Occipital lobe (tissue), 3 donors: ENCODE measurements at places on chromosomes 1 and 21. TPM values are rescaled to one million over a fixed set of nuclear protein-coding genes. Genes with fewer than 3 reads are reported as not detected.

DNA sequence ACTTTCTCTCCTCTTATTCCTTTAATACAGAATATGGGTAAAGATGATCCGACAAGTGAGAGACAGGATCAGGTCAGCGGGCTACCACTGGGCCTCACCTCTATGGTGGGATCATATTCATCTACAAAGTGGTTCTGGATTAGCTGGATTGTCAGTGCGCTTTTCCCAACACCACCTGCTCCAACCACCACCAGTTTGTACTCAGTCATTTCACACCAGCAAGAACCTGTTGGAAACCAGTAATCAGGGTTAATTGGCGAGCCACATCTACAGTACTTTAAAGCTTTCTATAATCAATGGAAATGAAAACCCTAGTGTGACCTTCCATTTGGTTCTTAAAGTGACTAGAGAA is 643 bp downstream of the NRAS start:
- DNase-seq, result no peak

Gene C2CD2
- 8.3 TPM for total RNA-seq

Gene OXCT2
- total RNA-seq, result 0.47 TPM

Gene MOB3C
- 2.2 TPM for total RNA-seq
